ENCODE measurements at places on chromosomes 5 and 9.

DNA sequence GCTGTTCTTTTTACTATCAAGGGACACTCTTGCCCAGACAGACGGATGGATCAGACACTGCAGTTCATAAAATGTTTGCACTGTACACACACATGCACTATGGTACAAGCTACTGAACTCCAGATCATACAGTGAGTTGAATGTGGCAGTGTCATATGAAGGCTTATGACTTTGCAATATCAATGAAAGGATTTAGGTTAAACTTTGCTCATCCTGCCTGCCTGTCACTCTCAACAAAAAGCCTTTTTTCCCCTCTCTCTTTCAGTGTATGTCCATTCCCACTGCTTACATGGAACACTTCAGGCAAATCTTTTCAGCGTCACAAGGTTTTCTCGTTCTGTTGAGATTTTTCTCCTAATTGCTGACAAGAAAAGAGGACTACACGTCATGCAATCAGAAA lies 97.4 kb downstream of the BNC2 start:
- DNase-seq: no peak

- no peak for DNase-seq
These were observed 73.2 kb upstream of the SMARCA2 start for GRCh38 chr9:1941989-1942388.

DNA sequence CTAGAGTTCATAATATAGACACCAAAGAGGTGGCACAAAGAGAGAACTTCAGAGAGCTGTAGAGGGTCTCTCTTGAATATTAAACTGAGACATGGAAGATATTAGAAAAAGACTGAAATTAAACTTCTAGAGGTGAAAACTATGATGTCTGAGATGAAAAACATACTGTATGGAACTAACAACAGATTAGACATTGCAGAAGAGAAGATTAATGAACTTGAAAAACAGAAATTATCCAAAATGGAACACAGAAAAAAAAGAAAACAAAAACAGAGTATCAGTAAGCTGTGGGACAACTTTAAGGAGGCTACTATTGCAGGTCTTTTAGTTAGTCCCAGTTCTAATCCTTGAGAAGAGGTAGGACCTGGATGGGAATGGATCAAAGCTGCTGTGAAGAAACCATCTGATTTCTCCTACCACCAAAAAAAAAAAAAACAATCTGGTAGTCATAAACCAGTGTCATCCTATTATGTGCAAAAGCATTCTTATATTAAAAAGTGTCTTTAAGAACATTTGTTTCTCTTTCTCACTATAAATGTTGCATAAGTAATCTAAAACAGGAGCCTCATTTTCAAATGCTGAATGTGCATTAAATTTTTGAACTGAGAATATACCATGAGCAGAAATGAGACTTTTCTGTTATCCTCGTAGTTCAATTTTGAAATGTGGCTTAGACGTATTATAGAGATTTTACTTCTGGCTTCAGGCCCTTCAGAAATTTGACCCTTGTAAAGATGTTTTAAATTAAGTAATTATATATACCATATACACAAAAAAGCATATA lies 96.2 kb downstream of the ERMP1 start:
- DNase-seq: no peak

- no peak for DNase-seq
These were observed 19.2 kb upstream of the CD180 start for GRCh38 chr5:67215519-67216471.

- DNase-seq: no peak
These were observed 28.6 kb downstream of the SPRY4 start for GRCh38 chr5:142295960-142296860.

DNA sequence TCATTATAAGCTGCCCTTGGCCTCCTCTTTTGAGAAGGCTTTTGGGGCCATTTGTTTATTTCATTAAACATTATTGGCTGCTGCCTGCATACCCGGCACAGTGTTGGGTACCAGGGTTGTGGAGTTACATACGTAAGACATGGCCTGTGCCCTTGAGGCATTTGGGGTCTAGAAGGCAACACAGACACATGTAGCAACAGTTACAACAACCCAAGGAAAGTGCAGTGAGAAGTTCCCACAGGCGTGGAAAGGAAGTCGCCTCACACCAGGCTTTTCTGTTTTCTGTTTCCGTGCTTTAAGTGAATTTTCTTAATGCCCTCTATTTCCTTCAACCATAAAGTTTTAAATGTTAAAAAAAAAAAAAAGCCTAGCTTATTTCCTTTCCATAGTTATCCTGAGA lies 47.4 kb downstream of the GALNT10 start:
- DNase-seq: no peak

GRCh38 chr9:109403116-109403515 lies 82.3 kb upstream of the EPB41L4B start:
- no peak for DNase-seq

GRCh38 chr5:129718471-129719090 lies 29.3 kb upstream of the MINAR2 start:
- no peak for DNase-seq

DNA sequence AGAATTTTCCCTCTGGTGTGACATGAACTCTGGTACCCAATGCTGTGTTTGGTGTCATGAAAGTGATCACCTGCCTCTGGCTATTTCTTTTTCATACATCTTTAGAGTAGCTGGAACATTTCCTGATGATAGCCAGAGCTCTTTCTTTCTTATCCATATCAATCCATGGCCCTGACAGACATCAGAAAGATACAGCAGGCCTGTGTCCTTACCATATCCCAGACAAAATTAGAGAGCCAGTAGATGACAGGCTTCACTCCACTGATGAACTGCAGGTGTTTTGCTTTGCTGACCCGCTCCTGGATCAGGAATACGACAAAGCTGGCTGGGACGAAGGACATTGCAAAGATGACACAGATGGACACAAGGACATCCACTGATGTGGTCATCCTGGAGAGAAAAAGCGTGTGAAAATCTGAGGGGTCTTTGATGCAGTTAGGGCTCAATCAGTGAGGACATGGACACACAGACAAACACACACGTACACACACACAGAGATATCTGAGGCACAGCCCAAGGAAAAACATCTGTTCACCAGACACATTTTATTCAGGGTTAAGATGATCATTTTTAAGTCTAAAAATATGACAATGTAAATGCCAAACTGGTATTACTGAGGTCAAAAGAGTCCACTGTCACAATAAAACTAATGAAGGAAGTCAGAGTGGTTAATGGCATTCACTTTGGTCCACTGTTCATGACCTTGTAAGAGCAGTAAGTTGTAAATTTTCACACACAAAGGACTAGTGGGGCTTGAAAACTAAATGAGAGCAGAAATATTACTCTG lies 34.5 kb downstream of the NIPSNAP3B start:
- no peak for DNase-seq

DNA sequence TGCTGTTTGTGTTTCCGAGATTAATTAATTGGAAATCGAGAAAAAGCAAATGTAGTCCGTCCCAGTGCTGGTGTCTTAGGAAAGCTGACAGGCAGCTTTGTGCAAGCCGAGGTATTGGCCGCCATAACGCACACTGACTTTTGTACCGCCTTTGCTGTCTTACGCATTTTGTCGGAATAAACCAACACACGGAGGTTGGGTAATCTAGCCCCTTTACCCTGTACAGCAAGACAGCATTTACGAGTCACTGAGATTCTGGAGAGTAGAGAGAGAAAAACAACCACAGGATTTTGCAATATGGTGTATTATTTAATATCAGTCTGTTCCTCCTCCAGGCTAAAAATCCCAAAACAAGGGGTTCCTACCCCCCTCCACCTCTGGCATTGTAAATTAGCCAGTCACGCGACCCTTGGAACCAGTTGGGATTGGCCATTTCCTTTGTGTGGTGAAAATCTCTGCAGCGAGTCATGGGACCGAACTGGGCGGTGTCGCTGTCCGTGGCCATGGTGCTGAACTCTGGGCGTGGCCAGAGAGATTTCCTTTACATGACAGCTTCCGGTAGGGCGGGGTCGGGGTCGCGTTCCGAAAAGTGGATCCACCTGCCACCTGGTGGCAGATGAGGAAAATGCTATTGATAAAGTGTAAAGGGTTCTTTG lies 10.3 kb upstream of the PCDHB1 start:
- DNase-seq: peak; percentile 94

- DNase-seq: no peak
These were observed 49.7 kb downstream of the NKD2 start for GRCh38 chr5:1058083-1058945.

GRCh38 chr9:3241290-3241689 lies 284.5 kb downstream of the RFX3 start:
- no peak for DNase-seq

DNA sequence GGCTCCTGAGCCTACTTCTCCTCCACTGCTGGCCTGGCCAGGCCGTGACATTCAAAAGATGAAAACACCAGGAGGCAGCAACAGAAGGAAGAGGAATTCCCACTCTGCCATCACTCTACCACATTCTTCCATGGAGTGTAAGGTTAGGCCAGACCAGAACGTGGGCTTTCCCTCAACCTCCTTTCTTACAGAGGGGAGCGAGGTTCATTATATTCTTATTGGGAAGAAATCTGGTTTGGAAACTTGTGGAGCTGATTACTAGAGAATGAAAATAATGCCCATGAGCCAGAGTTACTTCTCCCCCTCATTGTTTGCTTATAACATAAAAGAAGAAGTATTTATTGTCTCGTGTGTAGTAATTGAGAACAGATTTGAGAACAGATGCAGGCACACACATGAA lies 136.3 kb upstream of the BASP1 start:
- no peak for DNase-seq

- no peak for DNase-seq
These were observed 134.8 kb upstream of the MSX2 start for GRCh38 chr5:174589599-174589998.

- no peak for DNase-seq
These were observed at the start of gene LURAP1L for GRCh38 chr9:12774861-12775678. TSS of gene LURAP1L (plus strand) at chr9:12775020. CDS start at chr9:12775716, 696 bp downstream.

- DNase-seq: peak; percentile 1
These were observed 988.3 kb downstream of the DTWD2 start for GRCh38 chr5:117999939-118000549.

GRCh38 chr5:142301540-142301939 lies 23.3 kb downstream of the SPRY4 start:
- no peak for DNase-seq

DNA sequence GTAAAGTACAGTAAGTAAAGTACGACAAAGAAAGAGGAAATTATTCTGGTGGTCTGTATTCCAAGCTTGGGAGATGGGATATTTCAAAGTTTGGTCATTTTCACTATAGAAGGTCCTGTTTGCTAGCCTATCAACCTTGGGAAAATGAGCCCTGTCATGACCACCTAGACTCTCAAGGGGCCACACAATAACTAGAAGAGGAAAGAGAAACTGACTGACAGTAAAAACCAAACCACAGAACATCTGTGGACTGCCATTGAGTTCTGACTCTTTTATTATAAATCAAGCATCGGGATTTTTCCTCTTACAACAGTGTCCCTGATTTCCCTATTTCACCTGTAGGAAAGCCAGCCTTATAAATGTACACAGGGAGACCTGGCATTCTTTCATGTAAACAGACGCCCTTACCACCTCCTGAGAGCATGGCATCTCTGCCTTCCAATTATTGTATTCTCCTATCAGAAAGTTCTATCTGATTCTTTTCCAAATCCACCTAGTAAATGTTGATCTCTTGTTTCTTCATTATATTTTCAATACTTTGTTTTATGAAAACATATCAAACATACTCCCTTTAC lies 80.0 kb downstream of the ZNF622 start:
- DNase-seq: no peak

GRCh38 chr9:99513441-99514112 lies 291.5 kb downstream of the SEC61B start:
- no peak for DNase-seq

GRCh38 chr5:143484601-143485000 lies 81.1 kb upstream of the NR3C1 start:
- DNase-seq: no peak

DNA sequence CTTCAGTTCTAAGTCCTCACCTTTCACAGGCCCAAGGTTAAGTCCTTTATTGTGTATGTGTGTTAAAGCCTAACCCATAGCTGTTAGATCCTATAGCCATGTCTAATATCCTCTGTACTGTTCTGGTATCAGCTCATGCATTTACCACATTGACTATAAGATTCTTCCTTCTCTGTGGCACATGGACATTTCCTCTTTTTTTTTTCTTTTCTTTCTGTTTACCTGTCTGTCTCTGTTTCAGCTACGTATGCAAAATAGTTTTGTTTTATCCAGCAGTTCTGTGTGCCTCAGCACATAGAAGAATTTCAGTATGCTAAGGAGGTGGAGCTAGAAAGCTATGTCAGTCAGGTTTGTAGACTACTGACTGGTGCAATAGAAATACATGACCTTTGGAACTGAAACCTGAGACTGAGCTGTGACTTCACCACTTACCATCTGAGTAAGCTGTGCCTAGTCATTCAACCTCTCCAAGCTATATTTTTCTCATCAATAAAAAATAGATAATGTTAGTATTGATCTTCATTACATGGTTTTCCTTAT lies 155.6 kb upstream of the VLDLR start:
- no peak for DNase-seq

DNA sequence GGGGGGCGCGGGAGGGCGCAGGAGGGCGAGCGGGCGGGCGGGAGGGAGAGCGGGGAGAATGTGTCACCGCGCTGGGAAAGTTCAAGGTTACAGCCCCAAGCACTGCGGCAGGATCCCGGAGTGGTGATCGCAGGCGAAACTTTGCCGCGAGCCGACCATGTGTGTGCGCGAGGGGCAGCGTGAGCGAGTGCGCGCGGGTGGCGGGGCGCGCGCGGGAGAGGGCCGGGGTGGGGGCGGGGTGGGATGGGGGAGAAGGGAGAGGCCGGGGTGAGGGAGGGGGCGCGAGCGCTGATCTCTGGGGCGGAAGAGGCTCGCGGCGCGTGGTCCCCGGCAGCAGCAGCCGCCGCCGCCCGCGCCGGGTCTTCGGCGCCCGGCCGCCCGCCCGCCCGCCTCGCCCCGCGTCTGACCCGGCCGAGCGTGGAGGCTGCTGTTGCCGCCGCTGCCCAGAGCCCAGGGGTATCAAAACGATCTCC lies at the start of gene NFIB:
TSS of gene NFIB (minus strand) at position 191 of the 473 bp plus-strand sequence. CDS start 630 bp downstream, outside the sequence.
- DNase-seq: no peak

DNA sequence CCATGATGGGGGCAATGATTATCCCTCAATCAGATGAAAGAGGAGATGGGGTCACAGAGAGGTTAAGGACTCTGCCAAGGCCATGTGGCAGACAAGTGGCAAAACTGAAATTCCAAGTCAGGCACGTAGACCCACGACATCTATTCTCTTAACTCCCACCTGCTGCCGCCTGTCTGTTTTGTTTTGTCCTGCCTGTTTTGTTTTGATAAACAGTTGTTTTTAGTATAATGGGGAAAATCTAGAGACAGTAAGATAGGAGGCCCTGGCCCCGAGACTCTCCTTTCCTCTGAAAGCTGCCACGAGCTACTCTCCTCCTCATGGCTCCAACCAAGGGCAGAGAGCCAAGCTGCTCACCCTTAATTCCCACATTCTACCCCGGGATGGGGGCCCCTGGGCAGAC lies 4.9 kb downstream of the FSTL4 start:
- no peak for DNase-seq

DNA sequence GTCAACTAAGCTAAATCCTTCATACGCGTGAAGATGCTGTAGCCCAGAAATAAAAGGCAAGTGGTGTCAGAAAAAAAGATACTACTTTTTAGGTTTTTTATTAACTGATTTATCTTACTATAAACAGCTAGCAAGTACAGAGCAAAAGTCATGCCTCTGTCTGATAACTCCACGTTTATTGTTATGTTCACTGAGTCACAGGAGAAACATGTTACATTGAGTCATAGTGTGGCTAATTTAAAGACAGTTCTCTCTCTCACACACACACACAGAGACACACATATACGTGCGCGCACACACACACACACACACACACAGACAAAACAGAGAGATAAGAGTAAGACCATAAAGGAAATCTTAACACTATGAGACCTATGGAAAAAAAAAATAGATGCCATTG lies 770.0 kb upstream of the CDH10 start:
- DNase-seq: no peak
